Ovary (tissue), 10 donors: ENCODE measurements at places on chromosomes 7 and 10. TPM values are rescaled to one million over a fixed set of nuclear protein-coding genes. Genes with fewer than 3 reads are reported as not detected.

TEX36 gene
- not detected for polyA plus RNA-seq

MYO1G gene
- polyA plus RNA-seq: 1.1 TPM

ANKRD30A gene
- polyA plus RNA-seq: not detected

LIPK gene
- polyA plus RNA-seq: not detected

OPN4 gene
- polyA plus RNA-seq: 0.08 TPM

ARMC3 gene
- not detected for polyA plus RNA-seq

CPVL gene
- polyA plus RNA-seq: 11.5 TPM
